Stimulated activated CD4-positive, alpha-beta T cell treated with anti-CD3 and anti-CD28 coated beads, Interleukin-2, amount 100 ng/mL, for 24 hours (primary cell): ENCODE measurements at places on chromosomes 1 and 21.

DNA sequence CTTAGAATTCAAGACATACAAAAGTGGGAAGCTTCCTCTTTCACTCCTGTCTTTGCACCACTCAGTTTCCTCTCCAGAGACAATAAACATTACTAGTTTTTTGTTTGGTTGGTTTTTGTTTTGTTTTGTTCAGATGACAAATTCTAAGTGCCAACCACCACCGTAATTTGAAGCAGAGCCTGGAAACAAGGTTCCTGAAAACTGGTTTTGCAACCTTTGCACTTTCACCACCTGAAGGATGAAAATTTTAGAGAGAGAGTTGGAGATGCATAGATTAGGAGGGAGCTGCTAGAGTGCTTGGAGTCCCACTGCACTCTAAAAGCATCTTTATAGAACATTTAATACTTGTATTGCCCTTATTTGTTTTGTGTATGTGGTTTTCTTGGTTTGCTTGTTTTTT, 20.2 kb upstream of the MGST3 start:
- DNase-seq, result no peak

DNA sequence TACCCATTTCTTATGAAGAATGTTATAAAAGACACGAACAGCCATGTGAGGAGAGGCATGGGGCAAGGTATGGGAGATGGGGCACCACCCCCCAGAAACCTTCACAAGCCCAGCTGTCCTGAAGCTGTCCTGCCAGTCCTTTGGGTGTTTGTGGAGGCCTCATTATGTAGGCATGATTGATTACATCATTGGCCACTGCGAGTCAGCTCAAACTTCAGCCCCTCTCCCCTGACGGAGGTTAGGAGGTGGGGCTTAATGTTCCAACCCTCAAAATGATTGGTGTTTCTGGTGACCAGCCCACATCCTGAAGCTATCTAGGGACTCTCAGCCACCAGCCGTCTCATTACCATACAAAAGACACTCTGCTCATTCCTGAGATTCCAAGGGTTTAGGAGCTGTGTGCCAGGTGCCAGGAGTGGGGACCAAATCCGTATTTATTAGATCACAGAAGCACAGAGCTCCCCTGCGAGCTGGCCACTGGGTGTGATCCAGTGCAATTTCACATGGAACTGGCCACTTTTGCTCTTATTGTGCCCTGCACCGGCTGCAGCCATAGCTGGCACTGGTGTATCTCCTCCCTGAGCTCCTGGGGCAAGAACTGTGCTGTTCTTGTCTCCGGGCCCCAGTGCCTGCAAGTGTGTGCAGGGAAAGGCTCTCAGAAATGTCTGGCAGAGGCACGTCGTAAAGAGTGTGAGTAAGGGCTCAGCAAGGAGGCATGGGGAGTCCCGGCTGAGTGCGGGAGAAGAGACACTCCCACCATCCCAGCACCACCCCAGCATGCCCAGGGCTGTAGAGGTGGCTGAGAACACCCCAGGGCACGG, 10.5 kb downstream of the KIAA1614 start:
- no peak for DNase-seq

- no peak for DNase-seq
These were observed 256.3 kb upstream of the IRF2BP2 start for GRCh38 chr1:234866007-234866866.

DNA sequence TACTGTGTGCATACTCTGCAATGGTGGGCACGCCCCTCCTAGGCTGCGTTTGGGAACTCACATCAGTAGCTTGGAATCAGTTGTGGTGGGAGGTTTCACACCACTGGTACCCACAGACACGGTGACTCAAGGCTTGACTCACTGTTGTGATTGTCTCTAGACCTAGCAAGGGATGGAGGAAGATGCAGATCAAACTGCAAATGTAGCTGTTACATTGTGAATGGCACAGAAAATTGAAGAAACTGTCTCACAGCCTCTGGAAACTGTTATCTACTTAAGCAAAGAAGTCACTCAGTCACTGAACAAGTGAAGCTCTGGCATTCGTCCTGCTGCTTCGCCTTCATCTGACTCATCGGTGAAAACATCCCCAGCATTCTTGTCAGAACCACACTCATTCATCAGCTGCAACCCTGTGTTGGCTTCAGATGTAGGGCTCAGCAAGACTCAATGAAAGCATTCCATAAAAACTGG, 59.5 kb downstream of the POFUT2 start:
- DNase-seq, result peak; percentile 78

DNA sequence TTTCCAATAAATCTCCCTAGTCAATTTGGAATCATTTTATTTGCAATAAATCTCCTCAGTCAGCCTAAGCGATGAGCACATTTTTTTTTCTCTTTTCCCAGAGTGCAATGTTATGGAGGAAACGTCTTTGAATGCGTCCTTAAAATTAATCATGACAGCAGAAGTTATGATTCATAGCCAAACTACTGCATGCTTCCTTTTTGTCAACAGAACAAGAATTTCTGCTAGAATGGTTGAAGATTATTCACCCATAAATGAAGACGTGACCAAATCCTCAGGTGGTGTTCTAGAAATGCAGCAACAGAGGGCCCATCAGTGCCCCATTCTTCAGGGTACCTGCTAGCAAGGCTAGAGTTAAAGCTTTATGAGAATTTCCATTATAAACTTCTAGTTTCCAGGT, 407.9 kb upstream of the PKN2 start:
- no peak for DNase-seq

DNA sequence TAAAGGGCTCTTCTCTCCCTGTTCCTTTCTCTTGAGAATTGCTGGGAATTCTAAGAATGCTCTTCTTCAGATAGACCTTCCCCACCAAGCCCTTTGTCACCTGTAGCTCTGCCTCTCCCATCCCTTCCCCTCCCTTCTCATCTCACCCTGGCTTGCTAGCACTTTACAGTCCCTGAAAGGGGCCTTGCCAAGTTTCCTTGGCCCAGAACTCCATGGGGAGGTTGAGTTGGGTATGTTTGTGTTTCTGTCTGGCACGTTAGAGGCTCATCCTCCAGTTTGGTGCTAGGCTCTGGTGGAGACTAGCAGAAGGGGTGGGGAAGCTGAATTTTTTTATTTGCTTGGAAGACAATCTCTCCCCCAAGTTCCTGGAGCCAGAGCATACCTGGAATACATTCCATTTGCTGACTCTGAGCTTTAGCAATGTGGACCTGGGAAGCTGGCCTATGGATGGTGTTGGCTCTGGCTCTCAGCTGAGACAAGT, 4.9 kb downstream of the CGN start:
- no peak for DNase-seq

- no peak for DNase-seq
These were observed 24.7 kb downstream of the CD53 start for GRCh38 chr1:110897681-110898080.

GRCh38 chr1:2296614-2297013, 68.5 kb downstream of the SKI start:
- no peak for DNase-seq

DNA sequence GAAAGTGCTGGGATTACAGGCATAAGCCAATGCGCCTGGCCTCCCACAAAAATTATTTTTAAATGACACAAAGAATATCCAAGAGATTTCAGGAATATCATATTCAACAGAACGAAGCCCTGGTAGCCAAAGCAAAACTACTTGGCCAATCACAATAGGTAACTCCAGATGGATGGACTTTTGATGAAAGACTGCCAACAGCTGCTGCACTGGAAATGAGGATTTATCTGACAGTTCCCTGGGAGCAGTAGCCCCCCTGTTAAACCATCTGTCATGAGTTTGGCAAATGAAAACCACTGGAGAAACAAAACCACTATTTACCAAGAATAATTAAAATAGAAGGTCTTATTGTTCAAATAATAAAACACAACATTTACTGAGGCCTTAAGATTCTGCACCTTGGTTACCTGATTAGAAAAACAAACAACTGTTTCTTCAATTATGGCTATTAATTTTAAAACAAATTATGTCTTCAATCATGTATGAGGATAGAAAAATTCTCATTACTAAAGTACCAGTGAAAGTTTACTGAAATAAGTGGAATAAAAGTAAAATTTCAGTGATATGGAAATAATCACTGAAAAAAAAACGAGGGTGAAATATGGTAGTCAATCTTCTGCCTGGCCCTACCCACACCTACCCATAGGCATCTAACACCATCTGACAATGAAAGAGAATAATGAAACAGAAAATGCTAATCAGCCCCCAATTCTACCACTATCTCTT, 34.3 kb upstream of the PSMG1 start:
- no peak for DNase-seq

- DNase-seq, result no peak
These were observed 57.3 kb downstream of the NFASC start for GRCh38 chr1:204927673-204928641.

GRCh38 chr1:186681801-186682200, 1.6 kb upstream of the PTGS2 start:
- DNase-seq, result no peak

DNA sequence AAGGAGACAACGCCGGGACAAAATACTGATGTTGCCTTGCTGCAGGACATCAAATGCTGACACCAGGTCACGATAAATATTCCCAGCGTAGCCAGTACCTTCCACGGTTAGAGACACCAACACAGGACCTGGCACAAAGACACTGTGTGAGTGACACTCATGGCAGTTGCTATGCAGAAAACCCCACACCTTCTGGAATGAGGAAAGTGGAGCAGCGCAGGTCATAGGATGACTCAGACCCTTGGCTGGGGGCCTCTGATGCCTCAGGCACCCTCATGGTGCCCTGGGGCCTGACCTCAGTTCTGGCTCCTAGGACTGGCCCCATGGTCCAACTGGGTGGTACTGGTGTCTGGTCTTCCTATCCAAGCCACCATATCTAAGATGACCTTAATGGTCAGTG, 7.0 kb downstream of the DCST2 start:
- DNase-seq, result no peak

GRCh38 chr1:21743476-21743875, 39.5 kb downstream of the USP48 start:
- no peak for DNase-seq

- no peak for DNase-seq
These were observed 616.8 kb downstream of the LTN1 start for GRCh38 chr21:28375708-28376385.

DNA sequence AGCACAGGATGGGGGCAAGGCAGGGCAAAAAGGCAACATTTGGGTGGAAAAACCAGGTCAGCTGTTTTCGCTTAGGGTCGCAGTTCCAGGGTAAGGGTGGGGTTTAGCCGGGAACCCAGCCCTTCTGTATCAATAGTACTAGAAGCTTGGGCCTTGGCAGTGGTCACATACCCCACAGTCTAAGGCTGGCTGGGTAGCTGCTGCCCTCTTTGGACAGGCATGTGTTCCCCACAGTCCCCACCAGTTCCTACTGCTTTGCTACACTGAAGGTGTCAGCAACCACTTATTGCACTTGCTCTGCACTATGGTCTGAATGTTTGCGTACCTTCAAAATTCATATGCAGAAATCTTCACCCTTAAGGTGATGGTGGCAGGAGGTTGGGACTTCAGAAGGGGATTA, 349.8 kb downstream of the LTN1 start:
- no peak for DNase-seq

DNA sequence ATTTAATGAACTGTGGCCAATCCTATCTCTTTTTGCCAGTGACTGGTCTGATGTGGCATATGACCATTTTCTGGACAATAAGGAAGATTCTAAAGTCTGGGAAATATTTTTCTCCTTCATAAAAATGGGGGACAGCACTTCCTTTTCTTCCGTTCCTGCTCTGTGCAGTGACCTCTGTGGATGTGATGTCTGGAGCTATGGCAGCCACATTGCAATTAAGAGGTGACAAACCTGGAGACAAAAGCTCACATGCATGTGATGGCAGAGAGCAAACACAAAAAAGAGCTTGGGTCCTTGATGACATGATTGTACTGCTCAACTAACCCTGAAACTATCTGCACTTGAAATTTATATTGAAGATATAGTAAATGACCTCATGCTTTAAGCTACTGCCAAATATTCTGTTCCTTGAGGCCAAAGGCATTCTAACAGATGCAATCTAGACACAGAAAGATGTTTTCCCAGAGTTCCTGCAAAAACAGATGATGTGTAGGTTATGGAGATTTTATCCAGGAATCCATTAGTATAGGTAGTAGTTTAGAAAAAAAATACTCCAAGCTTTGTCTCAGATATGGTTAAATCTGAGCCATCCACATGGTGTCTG, 2.2 kb upstream of the MAGI3 start:
- no peak for DNase-seq

DNA sequence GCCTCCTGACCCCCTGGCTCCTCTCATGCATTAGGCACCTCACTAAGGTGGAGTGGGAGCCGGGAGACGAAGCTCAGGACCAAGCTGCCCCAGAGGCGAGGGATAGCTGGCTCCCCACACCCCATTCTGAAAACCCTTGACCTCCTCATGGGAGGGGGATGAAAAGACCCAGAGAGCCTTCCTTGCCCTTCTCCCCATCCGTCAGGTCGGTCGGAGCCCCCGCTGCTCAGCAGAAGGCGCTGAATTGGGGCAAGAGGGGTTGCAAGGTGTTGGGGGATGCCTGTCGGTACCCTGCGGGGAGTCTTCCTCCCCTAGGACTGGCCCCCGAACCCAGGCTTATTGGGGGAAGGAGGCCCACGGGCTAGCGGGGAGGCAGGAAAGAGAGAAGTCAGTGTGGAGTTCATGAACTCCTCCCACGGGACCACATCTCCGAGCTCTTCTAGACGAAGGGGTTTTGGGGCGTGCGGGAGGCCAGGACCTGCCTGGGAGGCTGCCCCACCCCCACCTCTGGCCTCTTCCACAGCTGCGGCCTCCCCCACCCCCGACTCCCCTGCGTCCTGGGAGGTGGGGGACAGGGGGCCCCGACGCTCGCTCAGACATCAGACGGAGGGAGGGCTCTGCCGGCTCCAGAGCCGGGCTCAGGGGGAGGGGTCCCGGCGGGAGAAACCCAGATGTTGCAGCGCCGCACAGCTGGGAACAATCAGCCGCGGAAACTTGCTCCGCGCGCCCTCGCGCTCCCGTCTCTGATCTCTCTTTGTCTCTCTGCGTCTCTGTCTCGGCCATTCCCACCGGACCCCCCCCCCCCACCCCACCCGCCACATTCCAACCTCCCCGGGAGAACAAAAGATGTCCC, 719 bp downstream of the MFAP2 start:
- DNase-seq, result no peak

GRCh38 chr1:216346526-216346925, 76.7 kb downstream of the USH2A start:
- no peak for DNase-seq

GRCh38 chr1:244047621-244048255, 3.3 kb upstream of the ZBTB18 start:
- no peak for DNase-seq

- no peak for DNase-seq
These were observed 200.0 kb downstream of the PTPRU start for GRCh38 chr1:29436181-29436785.

GRCh38 chr1:211145944-211146343, 12.0 kb upstream of the KCNH1 start:
- DNase-seq, result no peak

DNA sequence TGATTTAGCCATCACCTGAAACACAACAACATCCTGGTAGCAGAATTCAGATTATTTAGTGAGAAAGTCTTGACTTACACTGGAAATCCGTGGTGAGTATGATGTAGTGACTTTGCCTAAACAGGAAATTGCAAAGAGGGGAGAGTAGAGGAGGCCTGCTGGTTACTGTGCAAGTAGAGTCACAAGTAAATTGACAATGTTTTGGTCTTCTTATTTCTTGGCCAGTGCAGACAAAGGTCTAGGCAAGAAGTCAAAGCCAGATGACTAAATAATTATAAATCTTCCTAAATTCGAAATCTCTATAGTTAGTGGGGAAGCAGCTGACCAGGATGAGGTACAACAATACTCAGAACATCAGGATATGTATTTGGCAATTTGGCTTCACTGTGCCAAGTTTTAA, 159.5 kb upstream of the KCTD3 start:
- DNase-seq, result no peak

GRCh38 chr1:175744305-175744704, 910 bp upstream of the TNR start:
- DNase-seq, result no peak

GRCh38 chr1:166933633-166934032, 41.7 kb downstream of the ILDR2 start:
- no peak for DNase-seq
